ENCODE measurements at places on chromosomes 1 and 21.

- ATAC-seq = no peak
Observed at GRCh38 chr1:53606651-53607051, 132.3 kb downstream of the GLIS1 start.

- no peak for ATAC-seq
Observed at GRCh38 chr21:34822942-34823341, 154.1 kb downstream of the CLIC6 start.

- peak; percentile 5 for ATAC-seq
Observed at GRCh38 chr21:33412832-33413519, 9.8 kb downstream of the IFNGR2 start.

DNA sequence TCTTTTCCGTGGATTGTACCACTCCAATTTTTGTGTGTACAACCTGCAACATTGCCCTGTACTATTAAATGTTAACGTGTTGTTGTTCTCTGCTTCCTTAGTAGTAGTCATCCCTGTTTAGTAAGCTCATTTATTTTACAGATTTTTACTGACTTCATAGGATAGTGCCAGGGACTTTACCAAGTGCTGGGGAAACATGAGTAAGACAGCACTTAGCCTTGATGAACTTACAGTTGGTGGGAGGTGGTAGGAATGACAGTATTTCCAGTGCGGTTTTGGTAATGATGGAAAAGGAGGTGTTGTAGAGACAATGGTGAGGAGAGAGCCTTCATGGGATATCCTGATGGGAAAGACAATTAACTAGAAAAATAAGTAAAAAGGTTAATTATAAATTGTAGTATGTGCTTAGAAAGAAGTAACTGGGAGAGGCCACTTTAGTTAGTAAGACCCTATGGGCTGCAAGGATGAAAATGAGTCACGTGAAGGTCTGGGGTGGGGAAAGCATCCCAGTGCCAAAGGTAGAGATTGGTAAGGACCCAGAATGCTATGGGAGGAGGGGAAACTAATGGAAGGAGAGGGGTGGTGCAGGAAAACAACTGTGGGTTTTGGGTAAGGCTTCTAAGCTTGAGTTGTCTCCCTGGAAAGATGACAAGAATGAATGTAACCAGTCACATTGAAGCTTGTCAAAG, 1.7 kb downstream of the RLF start:
- ATAC-seq = no peak

- no peak for ATAC-seq
Observed at GRCh38 chr1:32592943-32593342, 53.7 kb downstream of the ZBTB8A start.

- peak; percentile 39 for ATAC-seq
Observed at GRCh38 chr21:41280115-41280919, 36.3 kb upstream of the FAM3B start.

DNA sequence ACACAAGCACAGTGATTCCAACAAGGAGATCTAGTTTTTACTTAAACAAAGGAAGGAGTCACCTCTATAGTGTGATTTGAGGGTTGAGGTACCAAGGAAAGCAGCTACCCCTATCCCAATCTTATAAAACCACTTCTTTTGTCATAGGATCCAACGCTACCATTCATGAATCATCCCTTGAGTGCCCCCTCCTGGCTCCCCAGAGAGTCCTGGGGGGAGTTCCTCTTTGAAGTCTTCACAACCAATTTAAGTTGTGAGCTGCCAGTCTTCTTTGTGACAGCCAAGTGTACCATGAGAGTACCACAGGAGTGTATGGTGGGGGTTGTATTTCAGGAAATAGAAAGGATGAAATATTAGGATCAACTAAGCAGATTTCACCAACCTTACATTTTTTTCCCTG, 39.1 kb upstream of the NHLH2 start:
- no peak for ATAC-seq

GRCh38 chr1:203517426-203518110, 23.6 kb downstream of the OPTC start:
- no peak for ATAC-seq

DNA sequence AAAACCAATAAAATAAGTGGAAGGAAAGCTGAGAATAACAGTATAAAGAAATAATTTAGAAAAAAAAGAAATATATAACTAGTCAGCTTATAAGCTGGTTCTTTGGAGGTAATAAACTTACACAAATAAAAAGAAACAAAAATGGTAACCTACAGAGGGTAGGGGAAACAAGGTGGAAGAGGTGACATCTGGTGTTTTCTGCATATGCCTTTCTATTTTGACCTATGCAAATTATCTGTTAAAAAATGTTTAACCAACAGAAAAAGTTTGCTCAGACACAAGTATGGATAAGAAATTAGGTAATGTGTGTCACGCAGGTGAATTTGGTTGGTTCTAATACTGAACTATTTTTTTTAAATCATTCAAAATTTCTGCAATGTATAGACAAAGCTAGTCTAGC, 53.6 kb upstream of the DMRTA2 start:
- no peak for ATAC-seq

DNA sequence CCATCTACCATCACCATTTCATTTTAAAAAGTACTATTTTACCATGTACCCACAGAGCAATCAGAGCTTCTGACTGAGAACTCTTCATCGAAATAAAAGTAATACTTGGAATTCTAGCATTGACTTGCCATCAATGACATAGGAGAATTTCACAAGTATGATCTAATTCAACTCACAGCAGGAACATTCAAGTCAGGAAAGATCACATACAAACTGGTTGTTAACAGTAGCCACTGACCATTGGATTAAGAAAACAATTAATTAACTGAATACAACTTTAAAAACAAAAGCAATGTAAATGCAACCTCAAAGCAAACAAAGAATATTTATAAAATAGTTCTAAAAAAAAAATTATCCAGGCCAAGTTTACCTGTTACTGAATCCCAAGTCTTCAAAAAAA, 18.8 kb downstream of the RNF115 start:
- no peak for ATAC-seq

DNA sequence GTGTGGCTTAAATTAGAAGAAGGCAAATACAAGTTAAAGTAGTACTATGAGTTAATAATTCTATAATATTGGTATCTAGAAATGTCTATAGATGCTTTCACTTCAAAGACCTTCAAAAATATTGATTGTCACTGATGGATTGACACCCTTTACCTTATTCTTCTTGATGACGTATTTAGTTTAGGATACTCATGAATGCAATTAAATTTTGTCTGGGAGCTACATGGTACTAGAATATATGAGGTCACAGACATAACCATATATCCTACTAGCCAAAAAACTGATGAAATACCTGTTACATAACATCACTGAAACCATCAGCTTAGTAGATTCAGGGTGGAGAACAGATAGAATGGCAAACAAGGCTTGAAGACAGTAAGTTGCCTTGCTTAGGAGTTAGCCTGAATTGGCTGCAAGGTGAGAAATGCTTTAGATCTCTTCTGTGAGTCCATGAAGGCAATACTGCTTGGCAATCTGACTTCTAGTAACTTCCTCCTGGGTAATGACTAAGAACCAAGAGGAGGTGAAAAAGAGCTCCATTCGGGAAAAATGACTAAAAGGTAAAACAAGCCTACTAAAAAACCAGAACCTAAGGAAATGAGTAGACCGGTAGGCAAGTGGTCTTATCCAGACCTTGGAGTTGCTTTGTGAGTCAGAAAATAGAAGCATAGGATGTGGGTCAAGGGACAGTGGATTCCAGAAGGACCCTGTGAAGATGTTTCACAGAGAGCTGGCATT, 16.9 kb upstream of the ARHGAP29 start:
- no peak for ATAC-seq

DNA sequence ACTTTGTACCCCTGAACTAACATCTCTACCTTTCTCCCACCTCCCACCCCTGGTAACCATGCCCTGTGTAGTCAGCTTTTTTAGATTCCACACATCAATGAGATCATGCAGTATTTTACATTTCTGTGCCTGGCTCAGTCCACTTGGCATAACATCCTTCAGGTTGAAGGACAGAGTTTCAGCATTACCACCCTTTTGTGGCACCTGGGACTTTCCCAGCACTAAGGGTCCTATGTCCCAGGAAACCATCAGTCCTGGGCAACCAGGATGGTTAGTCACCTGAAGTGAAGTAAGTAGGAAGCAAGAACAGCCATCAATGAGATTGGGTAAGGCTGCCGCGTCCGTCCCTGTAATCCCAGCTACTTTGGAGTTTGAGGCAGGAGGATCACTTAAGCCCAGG, 370.6 kb downstream of the SIPA1L2 start:
- no peak for ATAC-seq

DNA sequence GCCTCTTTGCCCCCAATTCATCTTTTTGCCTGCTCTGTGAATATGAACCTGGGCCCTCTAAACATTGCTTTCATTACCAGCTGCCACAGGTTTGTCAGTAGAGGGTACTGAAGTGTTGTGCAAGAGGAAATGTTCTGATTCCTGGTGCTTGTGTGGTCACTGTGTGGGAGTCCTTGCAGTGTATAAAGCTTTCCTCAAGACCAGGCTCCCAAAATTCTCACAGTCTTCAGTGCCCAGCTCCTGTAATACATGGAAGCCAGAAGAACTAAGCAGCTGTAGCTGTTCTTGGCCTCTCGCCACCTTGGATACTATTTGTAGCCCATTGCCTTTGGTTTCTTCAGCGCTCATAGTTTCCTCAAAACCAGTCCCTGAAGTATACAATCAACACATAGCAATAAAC, 1046.2 kb downstream of the BRINP3 start:
- ATAC-seq = no peak

GRCh38 chr1:5901150-5901549, 91.1 kb downstream of the NPHP4 start:
- peak; percentile 90 for ATAC-seq

DNA sequence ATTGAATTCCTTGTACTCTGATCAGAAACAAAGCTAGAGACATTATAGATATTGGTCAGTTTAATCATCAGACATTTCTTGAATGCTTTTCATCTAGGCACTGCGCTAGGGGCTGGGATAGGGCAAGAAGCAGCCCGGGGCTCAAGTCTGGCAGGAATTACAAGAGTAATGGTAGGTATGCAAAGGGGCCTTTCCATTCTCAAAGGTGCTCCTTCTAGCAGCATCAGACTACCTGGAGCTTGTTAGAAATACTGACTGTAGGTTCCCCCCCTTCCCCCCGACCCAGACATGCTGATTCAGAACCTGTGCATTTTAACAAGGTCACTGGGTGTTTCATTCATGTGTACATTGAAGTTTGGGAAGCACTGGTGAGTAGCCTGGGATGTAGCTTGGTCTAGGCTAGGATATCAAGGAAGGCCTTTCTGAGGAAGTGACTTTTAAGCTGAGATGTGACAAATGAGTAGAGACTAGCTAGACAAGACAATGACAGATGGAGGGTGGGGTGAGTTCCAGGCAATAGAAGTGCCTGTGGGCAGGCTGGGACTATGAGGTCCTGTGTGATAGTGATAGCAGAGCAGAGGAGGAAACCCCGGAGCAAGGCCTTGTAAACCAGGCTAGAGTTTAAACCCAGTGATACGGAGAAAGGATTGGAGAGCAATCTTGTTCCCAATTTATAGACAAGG, 26.3 kb downstream of the NFASC start:
- no peak for ATAC-seq

- ATAC-seq = no peak
Observed at GRCh38 chr1:227889863-227890405, 57.8 kb downstream of the WNT9A start.

- ATAC-seq = no peak
Observed at GRCh38 chr1:15543589-15544568, 17.2 kb downstream of the DNAJC16 start.

GRCh38 chr1:153337980-153338853, 10.4 kb downstream of the PGLYRP4 start:
- ATAC-seq = no peak

GRCh38 chr1:112643080-112643479, 23.4 kb downstream of the CAPZA1 start:
- ATAC-seq = no peak

GRCh38 chr1:107365527-107366240, 224.8 kb downstream of the NTNG1 start:
- ATAC-seq = no peak

DNA sequence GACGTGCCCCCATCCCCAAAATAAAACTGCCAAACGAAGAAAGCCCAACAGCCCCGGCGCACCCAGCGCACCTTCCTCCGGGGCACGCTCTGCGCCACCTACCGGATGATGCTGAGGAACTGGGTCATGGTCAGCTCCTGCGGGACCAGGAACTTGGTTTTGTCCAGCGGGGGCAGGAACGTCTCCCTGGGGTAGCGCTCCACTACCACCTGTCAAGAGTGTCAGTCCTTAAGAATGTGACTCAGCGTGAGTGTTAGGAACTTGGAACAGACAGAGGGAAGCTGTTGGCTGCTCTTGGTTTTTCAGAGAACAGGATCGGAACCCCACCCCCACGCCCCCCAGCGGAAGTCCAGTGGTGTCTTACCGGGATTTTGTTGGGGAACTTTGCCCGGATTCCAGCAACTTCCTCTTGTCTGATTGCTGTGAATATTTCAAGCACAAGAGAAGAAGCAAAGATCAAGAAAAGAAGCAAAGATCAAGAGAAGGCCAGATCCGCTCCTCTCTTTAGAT, 431 bp downstream of the MAP1LC3C start:
- peak; percentile 87 for ATAC-seq

Data from motor neuron (in vitro differentiated cells).